NCI-H446 (cell line): ENCODE measurements at places on chromosomes 6 and 20.

GRCh38 chr20:59933296-59933848 lies at the start of gene SYCP2:
Gene SYCP2, minus strand, starts transcription at chr20:59933637. Its CDS starts 11,224 bp downstream, at chr20:59922413.
- DNase-seq = no peak

GRCh38 chr20:36113036-36113435 lies 41.5 kb upstream of the EPB41L1 start:
- DNase-seq = no peak

DNA sequence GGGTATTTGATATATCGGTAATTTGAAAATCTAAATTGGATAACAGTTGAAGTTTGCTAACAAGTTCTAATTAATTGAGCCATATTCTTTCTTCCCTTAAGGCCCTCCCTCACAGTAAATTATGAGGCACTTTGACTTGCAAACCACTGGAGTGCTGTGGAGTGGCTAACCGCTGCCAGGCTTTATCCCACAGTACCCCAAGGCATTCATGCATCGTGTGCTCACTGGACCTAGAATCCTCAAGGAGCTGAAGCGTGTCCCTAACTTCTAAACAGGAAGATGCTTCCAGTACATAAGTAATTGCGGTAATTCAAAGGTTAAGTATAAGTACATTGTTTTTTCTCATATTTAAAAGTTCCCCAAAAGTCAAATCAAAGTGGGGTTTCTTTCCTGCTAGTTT lies 499.9 kb downstream of the TFAP2A start:
- DNase-seq = no peak

DNA sequence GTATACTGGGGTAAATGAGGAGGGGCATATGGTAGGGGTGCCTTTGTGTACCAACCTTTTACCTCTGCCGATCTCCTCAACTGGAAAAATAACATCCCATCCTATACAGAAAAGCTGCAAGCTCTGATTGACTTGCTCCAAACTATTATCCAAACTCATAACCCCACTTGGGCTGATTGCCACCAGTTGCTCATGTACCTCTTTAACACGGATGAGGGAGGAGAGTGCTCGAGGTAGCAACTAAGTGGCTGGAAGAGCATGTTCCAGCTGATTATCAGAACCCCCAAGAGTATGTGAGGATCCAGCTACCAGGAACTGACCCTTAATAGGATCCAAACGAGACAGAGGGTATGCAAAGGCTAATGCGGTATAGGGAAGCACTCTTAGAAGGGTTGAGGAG lies 299.6 kb downstream of the RNGTT start:
- no peak for DNase-seq

DNA sequence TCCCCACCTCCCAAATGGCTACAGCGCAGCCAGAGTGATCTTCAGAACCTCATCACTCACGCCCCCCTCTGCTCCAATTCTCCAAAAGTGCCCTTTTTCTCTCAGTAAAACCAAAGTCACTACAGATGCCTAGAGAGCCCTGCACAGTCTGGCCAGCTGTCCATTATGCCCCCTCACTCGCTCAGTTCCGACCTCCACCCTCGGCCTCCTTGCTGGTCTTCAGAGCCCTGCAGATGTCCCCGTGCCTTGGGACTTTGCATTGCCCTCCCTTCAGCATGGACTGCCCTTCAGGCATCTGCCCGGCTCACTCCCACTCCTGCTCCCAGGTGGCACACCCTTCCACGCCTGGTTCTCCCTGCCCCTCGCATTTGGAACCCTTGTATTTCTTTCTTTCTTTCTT lies 1.1 kb upstream of the RAET1E start:
- DNase-seq = no peak

GRCh38 chr20:45157962-45158361 lies 16.7 kb upstream of the PI3 start:
- DNase-seq = peak; percentile 84

- no peak for DNase-seq
Measured at GRCh38 chr6:139422105-139423036, 47.9 kb upstream of the CITED2 start.

GRCh38 chr20:41230136-41230535 lies 87.4 kb downstream of the ZHX3 start:
- DNase-seq = no peak

GRCh38 chr6:1716868-1717267 lies 107.2 kb downstream of the FOXC1 start:
- DNase-seq = peak; percentile 51

- no peak for DNase-seq
Measured at GRCh38 chr20:32304131-32304746, 26.8 kb downstream of the KIF3B start.

- peak; percentile 21 for DNase-seq
Measured at GRCh38 chr20:54345821-54346220, 129.6 kb upstream of the DOK5 start.

DNA sequence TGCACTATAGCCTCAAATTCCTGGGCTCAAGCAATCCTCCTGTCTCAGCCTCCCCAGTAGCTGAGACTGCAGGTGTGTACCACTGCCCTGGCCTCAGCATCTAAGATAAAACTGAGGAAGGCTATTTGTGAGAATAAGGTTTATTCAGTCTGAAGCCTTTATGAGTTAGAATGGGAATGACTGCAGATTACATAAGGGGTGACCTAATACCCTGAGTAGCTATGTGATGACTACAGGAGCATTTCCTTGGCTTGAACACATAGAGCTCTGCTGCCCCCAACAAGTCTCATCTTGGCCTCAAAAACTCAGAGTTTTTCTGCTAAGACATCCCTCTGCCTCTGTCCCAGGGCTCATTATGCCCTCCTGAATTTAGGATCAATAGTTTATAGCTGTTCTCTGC lies 7.6 kb downstream of the GSS start:
- no peak for DNase-seq

GRCh38 chr6:81768150-81768942 lies 15.9 kb upstream of the TENT5A start:
- DNase-seq = no peak

GRCh38 chr6:73878403-73878802 lies 182.4 kb downstream of the CD109 start:
- DNase-seq = no peak

DNA sequence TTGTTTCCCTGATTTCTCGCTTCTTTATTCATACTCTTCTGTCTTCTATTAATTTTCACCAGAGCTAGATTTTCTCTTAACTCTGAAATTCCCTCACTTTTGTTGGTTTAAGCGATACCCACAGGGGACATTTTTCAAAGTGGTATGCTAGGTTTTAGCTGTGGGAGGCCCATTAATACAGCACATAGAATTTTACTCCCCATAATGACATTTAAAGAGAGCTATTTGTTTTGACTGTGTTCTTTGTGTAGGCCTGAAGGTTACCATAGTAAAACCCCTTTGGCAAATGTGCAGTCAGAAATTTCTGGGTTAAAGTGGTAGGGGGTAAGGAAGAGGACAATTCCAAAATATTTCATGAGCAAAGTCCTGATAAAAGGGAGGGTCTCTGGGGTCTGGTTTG lies 721.1 kb upstream of the CITED2 start:
- DNase-seq = no peak

- no peak for DNase-seq
Measured at GRCh38 chr20:1417273-1417672, 24.4 kb upstream of the FKBP1A start.

DNA sequence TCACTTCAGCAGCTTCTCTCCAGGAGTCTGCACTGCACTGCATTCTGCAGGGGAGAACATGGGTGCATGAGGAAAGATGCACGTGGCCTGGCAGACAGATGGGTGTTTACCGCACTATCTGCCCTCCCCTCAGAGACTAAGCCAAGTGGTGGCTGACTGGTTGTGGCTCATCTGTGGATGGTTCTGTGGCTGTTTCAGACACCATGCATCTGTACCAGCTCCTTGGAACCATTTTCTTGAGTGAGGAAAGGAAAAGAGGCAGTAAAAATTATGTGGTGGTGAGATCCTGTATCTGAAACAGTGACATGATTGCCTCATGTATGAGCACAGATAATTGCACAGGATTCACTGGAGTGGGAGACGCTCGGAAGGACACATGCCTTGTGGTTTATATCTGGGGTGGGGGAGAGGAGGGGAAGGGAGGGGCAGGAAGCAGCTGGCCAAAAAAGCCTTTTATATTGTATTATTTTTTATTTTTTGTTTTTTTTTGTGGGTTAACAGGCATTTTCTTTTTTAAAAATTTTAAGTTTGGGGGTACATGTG lies 161.7 kb downstream of the ERMARD start:
- no peak for DNase-seq

- DNase-seq = no peak
Measured at GRCh38 chr6:35173427-35174087, 32.4 kb upstream of the TCP11 start.

GRCh38 chr20:25139029-25139705 lies 56.3 kb upstream of the ENTPD6 start:
- peak; percentile 71 for DNase-seq

DNA sequence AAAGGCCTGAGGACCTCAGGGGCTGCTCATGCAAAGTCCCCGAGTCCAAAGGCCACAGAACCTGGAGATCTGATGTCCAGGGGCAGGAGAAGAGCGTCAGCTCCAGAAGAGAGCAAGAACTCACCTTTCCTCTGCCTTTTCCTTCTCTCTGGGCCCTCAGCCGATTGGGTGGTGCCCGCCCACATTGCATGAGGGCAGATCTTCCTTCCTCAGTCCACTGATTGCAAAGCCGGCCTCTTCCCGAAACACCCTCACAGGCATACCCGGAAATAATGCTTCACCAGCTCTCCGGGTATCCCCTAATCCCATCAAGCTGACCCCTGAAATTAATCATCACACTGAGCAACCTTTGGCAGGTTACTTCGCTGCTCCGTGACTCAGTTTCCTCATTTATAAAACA lies 33.4 kb downstream of the SPDEF start:
- no peak for DNase-seq

DNA sequence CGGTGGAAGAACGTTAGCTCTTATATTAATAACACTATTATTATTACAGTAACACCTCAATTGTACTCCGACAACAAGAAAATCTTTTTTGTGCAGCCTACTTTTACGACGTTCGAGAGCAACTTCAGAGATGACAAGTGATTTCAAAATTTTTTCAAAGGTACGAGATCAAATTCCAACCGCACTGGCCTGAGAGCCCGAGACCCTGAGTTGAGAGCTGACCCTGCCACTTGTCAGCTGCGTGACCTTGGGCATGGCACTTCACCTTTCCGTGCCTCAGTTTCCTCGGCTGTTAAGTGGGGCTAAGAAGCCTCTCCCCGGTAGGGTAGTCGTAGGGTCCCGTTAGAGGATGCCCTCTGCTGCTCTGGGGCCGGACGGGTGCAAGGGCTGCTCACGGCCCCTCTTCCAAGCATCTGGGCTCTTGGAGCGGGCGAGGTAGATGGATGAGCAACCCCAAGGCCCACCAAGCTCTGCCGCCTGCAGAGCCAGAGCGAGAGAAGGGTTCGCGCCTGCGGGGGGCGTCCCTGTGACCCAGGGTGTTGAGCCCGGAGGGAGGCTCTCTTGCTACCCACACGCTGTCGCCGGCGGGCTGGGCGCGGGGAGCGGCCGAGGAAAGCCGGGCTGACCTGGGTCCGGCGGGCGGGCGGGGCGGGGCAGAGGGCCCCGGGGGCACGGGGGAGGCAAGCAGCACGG lies 510 bp downstream of the NDRG3 start:
- no peak for DNase-seq

DNA sequence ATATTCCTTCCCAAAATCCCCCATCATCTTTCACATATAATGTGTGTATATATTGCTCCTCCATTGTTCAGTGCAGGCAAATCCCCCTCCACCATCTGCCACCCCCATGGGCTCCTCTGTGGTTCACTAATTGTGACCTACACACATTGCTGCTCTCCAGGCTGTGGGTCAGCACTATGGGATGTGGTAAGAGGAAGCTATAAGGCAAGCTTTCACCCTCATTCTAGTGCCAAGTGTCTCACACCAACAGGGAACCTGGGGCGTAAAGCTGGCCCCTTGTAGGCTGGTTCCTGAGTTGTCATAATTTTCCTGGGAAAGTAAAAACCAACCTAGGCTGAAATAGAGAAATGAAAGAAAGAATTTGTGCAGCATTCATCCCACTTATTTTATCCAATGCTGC lies 16.8 kb downstream of the FKBP1A start:
- no peak for DNase-seq

- DNase-seq = no peak
Measured at GRCh38 chr6:54196905-54197304, 85.7 kb downstream of the MLIP start.

DNA sequence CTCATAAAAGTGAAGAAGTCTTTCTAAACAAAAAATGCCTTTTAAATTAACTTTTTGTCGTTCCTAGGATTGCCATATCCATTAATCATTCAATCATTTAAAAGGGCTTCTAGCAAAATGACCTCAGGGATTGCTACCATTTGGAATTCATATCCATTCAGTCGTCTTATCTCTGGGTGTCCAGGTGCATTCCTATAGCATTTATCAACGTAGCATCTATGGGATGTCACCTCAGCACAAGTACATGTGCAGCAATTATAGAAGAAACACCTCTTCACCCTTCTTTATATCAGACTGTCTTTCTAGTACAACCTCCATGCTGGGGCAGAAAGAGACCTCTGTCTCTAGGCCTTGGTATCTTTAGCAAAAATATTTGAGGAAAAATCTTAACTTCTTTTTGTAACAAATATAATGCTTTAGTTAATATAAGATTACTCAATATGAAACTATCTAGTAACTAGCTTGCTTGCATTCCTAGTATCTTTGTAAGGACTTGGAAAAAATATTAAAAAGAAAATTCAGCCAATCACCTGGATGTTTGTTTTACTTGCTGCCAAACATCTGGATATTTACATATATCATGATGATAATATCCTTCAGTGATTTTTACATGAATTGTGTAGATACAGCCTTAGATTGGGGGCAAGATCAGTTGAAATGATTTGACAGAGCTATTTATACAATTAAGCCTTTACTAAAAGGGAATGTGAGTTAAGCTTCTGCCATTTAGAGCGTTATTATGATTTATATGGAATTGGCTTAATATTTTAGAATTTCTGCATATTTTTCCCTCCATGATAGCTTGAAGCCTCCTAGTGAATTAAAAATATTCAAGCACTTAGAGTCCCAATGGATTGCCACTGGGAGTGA lies 356.8 kb downstream of the HDGFL1 start:
- no peak for DNase-seq

DNA sequence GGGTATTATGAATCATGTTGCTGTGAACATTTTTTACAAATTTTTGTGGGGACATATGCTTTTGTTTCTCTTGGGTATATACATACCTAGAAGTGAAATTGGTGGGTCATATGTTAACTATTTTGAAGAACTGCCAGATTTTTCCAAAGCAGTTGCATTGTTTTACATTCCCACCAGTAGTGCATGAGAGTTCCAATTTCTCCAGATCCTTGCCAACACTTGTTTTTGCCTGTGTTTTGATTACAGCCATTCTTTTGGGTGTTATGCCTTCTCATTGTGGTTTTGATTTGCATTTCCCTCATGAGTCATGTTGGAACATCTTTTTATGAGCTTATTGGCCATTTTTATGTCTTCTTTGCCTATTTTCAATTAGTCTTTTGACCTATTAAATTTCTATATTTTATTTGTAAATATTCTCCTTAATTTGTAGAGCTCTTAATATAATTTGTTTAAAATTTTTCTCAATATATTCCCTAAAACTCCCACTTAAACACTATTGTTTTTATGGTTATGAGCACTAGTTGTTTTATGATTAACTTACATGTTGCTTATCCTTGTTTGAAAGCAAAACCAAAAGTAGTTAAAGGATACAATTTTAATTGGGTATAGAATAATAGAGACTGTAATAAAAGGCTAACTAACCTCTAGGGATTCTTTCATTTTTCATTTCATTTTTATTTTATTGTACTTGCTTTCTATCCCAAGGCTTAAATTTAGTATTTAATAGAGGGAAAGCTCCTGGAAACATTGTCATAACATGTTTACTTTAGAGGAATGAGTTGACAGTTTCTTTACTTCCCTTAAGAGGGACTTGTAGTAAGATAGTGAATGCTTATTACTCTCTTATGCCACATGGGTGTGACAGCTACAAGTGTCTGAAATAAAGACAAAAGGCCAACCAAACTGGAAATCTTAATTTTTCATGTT lies 5.5 kb downstream of the UBR2 start:
- DNase-seq = no peak
